NCI-H187 (cell line): ENCODE measurements at places on chromosomes 3 and 15.

GRCh38 chr3:101690972-101691371, 4.5 kb upstream of the RPL24 start:
- no peak for DNase-seq

- DNase-seq, result no peak
Measured at GRCh38 chr15:58760385-58761009, 10.6 kb upstream of the MINDY2 start.

DNA sequence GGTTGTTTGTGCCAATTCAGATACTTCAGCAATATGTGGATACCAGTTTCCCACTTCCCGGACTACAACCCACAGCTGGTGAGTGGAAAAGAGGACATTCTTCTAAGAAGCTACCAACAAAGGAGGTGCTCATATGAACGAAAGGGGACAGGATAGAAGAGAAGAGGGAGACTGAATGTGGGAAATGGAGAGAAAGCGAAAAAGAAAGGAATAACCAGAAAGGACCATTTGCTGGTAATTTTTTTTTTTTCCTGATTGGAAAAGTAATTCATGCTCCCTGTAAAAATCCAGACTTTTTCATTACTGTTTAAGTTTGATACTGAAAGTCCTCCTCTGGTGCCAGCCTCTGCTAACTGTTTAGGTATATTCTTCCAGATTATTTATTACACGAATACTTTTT, 1.5 kb upstream of the CHAC1 start:
- DNase-seq, result no peak

DNA sequence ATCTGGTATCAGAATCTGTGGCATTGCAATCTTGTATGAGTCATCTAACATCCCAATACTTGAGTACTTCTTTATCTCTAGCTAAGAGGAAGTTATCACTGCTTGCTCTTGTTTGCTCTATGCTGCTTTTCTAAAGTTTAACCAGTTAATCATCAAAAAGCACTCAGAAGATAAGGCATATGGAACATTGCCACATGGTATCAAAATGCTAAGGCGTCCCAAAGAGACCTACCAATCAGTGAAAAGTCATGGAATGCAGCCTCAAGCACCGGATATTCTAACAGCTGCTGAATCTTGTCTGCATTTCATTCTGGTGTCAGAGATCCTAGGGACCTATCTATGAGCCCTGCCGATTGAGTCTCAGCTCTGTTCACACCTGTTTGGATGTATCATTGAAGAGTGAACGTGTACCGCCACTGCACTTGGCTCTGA, 192.8 kb downstream of the ARPP21 start:
- DNase-seq, result no peak

DNA sequence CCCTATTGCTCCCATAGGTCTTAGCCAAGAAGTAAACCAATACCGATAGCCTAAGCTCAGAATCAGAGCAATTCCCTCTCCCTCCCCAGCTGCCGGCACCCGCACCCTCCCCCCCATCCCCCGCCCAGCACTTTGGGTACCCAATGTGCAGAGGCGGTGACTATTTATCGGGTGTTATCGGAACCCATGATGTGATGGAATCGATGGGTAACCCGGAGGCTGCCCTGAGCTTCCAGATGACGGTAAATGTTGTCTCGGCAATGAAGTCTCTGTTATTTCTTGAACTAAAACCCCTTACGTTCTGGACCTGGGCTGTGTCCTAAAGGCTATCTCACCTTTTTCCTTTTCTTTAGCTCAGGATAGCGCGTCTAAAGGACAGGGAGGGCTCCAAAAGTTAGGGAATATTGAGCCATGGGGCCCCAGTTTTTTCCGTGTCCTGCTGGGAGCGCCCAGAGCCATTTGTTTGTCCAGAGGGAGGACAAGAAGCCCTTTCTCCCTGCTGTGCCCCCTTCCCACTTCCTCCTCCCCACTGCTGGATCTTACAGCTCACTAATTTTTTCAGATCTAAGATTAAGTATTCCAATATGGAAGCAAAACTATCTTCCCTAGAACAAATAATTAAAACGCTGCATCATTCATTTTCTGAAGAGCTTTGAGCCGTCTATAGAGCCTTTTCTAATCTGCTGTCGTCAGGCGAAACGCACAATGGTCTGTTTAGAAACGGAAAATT, 1.5 kb downstream of the SLITRK3 start:
- no peak for DNase-seq

GRCh38 chr3:3587647-3587972, 211.6 kb upstream of the LRRN1 start:
- DNase-seq, result no peak

GRCh38 chr3:18345015-18345367, 80.1 kb downstream of the SATB1 start:
- DNase-seq, result no peak

DNA sequence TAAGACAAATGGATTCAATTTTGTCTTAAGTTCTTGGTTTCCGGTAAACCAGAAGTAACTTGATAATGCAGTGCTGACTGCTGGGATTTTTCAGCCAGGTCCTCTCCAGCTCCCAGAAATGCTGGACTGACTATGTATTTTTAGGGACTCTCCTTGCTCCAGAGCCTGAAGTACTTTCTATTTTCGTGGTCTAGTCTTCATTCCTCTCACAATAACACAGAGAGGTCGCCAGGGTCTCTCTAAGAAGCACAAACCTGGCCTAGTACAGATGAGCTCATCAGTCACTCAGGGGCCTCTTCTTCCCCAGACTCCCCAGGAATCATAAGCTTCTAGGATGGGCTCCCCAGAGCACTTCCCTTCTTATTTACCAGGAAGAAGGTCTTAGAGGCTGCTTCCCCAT, 85.8 kb downstream of the FAM174B start:
- no peak for DNase-seq

- no peak for DNase-seq
Measured at GRCh38 chr3:96731031-96731430, 83.4 kb upstream of the EPHA6 start.

DNA sequence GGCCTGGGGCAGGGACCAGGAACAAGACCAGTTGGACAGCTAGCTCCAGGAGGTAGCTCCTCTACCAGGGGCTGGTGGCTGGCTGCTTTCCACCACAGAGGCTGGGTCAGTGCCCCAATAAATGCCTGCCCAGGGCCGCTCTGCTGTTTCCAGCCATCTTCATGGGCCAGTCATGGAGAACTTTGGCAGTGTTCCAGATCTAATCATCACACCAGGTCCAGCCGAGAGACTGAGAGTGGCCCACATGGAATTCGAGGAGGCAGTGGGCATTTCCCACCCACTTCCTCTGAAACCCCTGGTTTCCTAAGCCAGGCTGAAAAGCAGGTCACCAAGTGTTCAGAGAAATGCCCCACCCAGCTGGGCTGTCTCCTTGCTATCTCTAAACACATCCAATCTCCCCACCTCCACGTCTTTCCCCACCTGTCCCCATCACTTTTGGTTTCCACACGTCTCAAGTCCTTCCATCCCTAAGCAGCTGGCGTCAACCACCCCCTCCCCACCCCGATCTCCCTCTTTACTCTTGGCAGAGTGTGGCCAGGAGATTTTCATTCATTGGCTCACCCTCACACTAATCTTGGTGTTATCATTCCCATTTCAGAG, 190.0 kb upstream of the LINGO1 start:
- no peak for DNase-seq

- no peak for DNase-seq
Measured at GRCh38 chr3:40521254-40521653, 3.5 kb upstream of the ZNF621 start.

GRCh38 chr3:171974986-171975837, 64.2 kb upstream of the FNDC3B start:
- no peak for DNase-seq

GRCh38 chr3:38138349-38139190, at the start of gene MYD88:
TSS of gene MYD88 (plus strand) at chr3:38138661. CDS start at chr3:38138701, 40 bp downstream.
- DNase-seq, result no peak

GRCh38 chr3:62824965-62825592, 50.1 kb downstream of the CADPS start:
- no peak for DNase-seq

GRCh38 chr3:171377859-171378258, 82.3 kb downstream of the TNIK start:
- DNase-seq, result no peak
